ENCODE measurements at places on chromosomes 5 and 9.
A peak's percentile ranks its signal among the peaks of the same experiment; 100 is the strongest.

DNA sequence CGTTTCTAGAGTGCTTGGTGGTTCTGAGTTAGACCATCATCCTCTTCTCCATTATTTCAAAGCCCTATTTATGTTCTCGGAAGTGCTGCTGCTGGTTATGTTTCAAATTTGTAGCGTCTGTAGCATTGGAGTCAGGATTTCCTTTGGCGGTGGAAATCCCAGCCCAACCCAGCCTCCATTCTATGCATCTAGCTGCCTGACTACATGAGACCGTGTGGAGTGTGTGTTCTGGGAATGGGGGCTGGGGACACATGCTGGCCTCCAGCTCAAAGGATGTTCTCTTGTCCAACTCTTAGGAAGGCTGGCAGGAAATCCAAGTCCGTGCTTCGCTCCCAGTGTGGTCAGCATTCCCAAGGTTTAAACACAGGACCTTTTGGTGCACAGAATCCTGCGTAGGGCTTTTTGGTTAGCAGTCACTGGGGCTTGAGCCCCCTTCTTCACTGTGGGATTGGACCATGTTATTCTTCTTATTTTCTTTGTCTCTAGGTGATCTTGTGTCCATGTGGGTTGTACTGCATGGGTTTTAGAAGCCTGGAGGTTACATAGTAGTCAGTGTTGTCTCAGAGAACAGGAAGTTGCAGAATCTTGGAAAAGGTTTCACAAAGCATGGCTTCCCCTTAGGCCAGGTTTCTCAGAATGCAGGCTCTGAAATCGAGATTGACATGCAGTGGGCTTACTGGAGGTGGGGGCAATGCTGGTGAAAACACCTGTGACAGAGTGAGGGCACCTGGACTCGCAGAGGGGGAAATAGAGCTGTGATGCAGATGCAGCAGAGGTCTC lies 132.2 kb downstream of the ARHGAP26 start:
- no peak for DNase-seq

DNA sequence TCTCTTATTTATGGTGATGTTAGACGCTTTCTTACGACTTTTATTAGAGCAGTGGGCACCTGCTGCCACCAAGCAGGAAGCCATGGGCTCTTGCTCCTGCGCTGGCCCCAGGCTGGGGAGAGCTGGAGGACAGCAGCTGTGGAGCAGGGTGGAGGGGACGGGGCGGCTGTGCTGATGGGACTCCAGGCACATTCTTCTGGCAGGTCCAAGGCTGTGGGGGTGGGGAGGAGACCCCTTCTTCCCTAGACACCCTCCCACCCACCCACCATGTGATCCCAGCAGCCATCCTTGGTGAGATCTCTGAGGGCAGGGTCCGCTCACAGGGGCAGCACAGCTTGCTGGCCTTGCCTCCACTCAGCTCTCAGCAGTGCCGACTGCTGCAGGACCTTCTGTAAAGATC lies 192.6 kb upstream of the IRX4 start:
- no peak for DNase-seq

DNA sequence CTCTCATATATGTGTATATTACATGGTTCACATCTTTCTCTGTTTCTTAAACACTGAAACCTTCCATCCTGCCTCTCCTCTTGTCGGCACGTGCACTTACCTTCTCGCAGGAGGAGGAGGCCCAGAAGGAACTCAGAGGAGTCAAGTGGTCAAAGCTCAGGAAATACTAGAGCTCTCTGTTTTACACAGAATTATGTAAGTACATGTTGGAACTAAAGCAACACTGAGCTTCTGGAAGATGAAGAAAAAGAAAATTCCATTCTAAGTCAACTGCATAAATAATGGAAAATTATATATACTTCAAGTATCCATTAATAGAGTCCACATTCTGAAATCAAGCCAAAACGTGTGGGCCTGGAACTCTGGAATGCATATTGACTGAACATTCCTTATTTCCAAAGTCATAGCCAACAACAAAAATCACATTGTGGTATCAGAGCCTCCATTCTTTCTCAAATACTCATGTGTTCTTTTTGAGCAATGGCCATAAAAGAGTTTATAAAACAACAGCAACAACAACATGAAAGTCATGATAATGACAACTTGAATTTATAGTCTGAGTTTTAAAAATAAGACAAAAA lies 121.5 kb upstream of the RAI14 start:
- peak; percentile 91 for DNase-seq

- DNase-seq, result no peak
These were observed 21.2 kb downstream of the COL15A1 start for GRCh38 chr9:98964911-98965336.

- peak; percentile 57 for DNase-seq
These were observed 27.0 kb downstream of the MSX2 start for GRCh38 chr5:174751154-174752000.

- no peak for DNase-seq
These were observed 23.6 kb upstream of the RAB14 start for GRCh38 chr9:121225240-121225639.

DNA sequence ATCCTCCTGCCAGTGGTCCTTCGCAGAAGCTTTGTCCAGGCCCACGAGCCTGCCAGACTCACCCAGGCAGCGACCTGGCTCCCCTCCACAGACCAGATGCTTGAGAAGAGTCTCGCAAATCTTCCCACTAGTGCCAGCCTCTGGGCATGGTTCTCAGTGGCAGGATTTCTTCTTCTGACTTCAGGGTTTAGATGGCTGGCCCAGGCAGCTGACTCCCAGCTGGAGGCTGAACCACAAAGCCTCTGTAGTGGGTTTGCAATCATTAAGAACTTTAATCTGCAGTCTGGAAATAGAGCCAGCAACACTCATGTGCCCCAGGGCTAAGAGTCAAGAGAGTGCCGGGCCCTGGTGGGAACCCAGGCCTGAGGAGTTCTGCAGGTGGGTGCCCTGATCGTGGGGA lies 90.6 kb upstream of the ICE1 start:
- DNase-seq, result peak; percentile 76

GRCh38 chr9:126471084-126471624 lies 142.6 kb upstream of the LMX1B start:
- peak; percentile 38 for DNase-seq

GRCh38 chr9:72533322-72533721 lies 11.9 kb downstream of the TMC1 start:
- peak; percentile 49 for DNase-seq

GRCh38 chr5:170584450-170585058 lies 80.7 kb downstream of the KCNIP1 start:
- DNase-seq, result peak; percentile 49

- no peak for DNase-seq
These were observed 37.4 kb downstream of the ELOVL7 start for GRCh38 chr5:60806591-60807243.

DNA sequence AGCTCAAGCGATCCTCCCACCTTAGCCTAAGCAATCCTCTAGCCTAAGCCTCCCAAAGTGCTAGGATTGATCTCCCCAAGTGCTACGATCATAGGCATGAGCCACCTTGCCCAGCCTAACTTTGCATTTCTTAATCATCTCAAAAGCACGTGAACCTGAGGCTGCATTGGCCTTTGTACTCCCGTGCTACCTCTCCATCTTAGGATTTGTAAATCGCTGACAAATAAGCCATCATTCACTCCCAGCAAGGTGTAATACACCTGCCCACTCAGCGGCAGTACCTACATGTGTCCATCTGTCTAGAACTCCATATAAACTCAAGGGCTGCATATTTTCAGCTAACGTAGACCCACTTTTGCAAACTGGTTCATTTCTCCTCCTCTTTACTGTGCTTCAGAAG lies 2.8 kb downstream of the ANKH start:
- DNase-seq, result no peak
